NCI-H1436 treated with DMSO at 0.1 percent for 48 hours (cell line): ENCODE measurements at places on chromosomes 11 and 22.

GRCh38 chr11:68839911-68840641, 1.6 kb downstream of the CPT1A start:
- no peak for DNase-seq

GRCh38 chr11:2687782-2688191, 12.0 kb downstream of the KCNQ1OT1 start:
- no peak for DNase-seq

DNA sequence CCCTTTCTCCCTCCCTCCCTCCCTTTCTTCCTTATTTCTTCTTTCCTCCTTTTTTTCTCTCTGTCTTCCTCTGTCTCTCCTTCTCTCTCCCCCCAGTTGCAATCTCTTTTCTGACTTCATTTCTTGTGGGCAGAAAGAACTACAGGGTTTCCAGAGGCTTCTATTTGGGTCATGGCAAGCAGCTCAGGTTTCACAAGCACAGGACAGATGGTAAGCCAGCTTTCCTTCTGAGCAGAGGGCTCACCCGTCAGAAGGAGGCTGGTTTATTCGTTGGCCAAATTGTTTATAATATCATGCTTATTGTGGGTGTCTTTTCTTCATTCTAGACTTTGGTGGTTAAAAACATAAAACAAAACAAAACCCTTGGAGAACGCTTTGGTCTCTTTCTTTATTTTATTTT, 58.9 kb upstream of the CLMP start:
- no peak for DNase-seq

DNA sequence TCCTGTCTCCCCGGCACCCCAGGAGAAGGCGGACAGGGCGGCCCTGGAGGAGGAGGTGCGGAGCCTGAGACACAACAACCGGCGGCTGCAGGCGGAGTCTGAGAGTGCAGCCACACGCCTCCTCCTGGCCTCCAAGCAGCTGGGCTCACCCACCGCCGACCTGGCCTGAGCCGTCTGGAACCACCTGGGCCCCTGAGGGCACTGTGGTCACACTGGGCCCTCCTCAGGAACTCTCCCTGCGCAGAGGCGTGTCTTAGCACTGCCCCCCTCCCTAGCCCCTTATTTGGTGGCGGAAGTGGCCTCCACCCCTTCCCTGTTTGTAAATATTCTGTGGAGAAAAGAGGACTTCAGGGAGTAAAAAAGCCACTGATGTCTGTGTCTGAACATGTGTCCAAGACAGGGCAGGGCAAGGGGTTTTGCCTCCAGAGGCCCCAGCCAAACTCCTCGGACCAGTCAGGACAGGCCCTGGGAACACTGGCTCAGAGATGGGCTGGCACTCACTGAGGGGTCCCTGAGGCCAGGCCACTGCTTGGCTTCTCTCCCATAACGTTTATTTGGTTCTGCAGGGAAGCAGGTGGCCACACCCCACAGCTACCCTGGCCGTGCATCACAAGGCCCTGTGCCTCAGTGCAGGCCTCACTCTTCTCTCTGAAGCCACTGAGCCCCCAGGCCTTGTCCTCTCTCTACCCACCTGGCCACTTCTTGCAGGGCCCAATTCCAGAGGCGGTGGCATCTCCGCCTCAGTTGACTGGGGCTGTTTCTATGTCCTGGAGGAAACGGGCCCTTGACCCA, 12.0 kb downstream of the RELA start:
- no peak for DNase-seq

- DNase-seq, result no peak
These were observed 364.4 kb upstream of the LUZP2 start for GRCh38 chr11:24132471-24132870.

DNA sequence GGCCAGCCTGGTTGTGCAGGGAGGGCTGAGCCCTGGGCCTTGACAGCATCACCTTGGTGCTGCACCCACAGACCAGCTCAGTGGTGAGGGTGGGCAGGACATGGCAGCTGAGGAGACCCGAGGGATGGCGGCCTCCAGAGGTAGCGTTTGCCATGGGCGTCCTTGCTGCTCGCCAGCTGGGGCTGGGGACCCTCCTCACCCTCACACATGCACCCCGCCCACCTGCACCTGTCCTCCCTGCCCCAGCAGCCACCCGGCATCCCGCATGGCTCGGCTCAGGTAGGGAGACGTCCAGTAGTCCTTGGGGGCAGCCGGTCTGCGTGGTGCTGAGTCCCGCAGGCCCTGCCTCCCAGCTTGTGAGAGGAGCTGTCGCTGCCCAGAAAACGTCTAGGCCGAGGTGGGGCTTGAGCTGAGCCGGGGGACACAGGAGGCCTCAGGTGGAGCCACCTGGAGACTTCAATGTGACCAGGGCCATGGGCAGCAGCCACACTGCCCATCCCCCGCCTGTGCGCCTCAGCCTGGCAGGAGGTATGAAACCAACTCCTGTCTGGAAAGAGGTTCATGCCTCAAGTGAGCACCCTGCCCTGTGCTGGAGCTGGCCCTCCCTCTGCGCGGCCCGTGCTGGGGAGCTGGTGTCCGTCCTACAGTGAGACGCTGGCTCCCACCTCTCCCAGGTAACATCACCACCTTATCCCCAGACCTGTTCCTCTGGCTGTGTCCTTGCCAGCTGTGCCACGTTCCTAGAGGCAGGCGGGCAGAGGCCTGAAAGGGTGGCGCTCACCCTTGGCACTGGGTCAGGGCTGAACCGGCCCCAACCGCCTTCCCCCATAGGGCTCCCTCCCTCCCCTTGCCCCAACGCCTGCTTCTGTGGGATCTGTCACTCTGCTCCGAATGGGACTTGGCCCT, 3.3 kb upstream of the TRABD start:
- no peak for DNase-seq
